ENCODE measurements at places on chromosomes 7 and 10. TPM values are rescaled to one million over a fixed set of nuclear protein-coding genes. Genes with fewer than 3 reads are reported as not detected.

GRCh38 chr10:1425879-1426278, 311.4 kb downstream of the ADARB2 start:
- peaks cover 9% of the 10 kb centered on the region for H3K4me1 ChIP-seq
- DNase-seq, result no peak
- no peak overlapping the region for H3K27ac ChIP-seq
- peaks cover 2% of the 10 kb centered on the region for H3K36me3 ChIP-seq
- no peak overlapping the region for H3K4me3 ChIP-seq

DNA sequence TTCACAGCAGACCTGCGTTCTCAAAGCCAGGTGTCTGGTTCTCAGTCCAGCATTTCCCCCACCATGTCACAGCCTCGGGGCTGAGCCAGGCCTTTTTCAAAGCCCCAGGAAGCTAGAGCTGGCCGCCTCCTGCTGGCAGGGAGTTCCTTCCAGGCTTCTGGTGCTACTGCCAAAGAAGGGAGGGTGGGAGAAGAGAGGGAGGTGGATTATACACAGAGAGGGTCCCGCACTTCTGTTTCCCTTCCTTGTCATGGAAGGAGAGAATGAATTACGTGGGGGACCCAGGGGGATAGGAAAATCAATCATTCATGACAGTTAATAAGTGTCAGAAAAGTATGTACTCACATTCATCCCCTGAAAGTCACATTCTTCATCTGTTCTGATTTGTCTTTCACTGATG, 600 bp upstream of the LGI1 start:
- peaks cover 20% of the 10 kb centered on the region for H3K4me1 ChIP-seq
- DNase-seq, result no peak
- no peak overlapping the region for H3K4me3 ChIP-seq
- H3K36me3 ChIP-seq, result no peaks in the 10 kb centered on the region
- H3K27me3 ChIP-seq, result peaks cover 51% of the 10 kb centered on the region
- H3K27ac ChIP-seq, result no peak overlapping the region

GRCh38 chr10:87842220-87842641, 21.1 kb downstream of the KLLN start:
- H3K27me3 ChIP-seq, result no peaks in the 10 kb centered on the region
- peak overlapping the region; percentile 69 for H3K27ac ChIP-seq
- H3K4me3 ChIP-seq, result no peak overlapping the region
- H3K4me1 ChIP-seq, result peaks cover 9% of the 10 kb centered on the region

DNA sequence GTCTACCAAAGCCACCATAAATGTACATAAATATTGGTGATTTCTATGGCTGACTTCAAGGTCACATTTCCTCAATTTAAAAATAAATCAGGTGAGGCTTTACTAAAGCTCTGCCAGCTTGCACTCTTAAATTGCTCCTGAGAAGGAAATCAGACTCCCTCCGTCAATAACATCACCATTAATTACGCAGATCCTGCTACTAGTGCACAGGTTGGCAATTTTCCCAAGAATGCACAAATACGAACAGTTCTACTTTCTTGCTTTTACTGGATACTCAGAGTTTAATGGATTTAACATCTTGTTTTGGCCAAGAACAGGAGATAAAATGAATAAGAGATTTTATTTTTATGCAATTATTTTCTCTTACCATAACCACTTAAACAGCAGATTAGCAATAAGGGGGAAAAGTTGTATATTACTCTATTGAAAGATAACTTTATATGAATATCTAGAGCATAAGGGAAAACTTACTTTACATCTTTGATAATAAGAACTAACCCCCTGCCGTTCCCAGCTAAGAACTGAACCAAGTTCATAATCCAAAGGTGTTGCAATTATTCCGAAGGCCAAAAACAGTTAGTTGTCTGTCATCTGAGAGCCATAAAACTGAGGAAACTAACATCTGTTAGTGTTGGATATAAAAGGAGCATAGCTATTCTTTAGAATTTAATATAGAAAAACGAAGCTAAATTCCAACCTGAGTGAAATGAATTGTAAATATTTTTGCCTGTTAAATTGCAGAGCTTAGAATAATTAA, 140.5 kb downstream of the TWIST1 start:
- H3K4me1 ChIP-seq, result peaks cover 17% of the 10 kb centered on the region
- no peak for DNase-seq
- H3K4me3 ChIP-seq, result no peak overlapping the region
- no peaks in the 10 kb centered on the region for H3K36me3 ChIP-seq

DNA sequence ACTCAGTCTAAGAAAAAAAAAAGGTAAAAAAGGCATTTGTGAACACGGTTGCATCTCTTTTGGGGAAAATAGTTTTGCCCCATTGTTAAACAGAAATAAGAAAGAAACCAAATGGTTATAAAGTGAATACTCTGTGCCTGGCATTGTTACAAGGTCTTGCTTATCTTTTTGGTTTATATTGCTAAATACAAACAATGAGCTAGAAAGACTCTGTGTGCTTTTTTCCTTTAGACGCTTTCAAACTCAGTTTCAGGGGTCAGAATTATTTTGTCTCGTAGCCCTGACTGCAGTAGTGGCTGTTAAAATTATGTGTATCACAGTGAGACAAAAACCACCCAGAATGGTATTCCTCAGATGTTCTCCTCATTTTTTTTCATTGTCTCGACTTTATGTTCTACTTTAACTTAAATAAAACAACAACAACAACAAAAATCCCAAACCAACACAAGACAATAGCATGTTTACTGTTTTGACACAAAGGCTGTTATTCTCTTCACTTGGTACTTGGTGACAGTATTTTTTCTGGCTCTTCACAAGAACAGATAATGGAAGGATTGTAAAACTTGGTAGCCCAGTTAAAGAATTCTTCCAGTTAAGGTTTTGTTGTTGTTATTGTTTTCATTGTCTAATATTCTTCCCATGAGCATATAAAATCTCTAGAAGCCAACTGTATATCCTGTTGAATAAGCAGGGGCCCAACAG, 190.1 kb downstream of the PLXDC2 start:
- no peak for DNase-seq
- H3K27me3 ChIP-seq, result no peaks in the 10 kb centered on the region
- no peak overlapping the region for H3K27ac ChIP-seq
- no peak overlapping the region for H3K4me3 ChIP-seq
- peaks cover 10% of the 10 kb centered on the region for H3K4me1 ChIP-seq

DNA sequence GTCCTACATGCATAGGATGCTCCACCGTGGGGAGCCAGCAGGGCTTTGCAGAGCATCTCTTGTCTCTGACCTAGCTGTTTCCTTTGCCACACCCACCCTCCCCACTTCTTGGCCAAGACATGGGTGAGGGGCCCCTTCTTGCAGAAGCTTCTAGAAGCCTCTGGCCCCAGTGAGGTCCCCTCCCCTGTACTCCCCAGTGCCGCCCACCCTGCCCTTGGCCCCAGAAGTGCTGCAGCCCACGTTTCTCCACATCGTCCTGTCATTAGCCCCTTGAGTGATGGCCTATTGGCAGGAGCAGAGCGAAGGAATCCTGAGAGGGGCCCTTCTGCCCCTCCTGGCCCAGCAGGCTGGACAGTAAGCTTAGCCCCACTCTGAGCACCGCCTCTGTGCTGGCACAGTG, 43.7 kb downstream of the ALOX5 start:
- peaks cover 12% of the 10 kb centered on the region for H3K27me3 ChIP-seq
- DNase-seq, result no peak
- H3K4me3 ChIP-seq, result peak overlapping the region; percentile 55
- H3K4me1 ChIP-seq, result peaks cover 5% of the 10 kb centered on the region

GRCh38 chr10:127968659-127969058, 61.8 kb downstream of the PTPRE start:
- no peak overlapping the region for H3K4me3 ChIP-seq
- DNase-seq, result no peak
- H3K36me3 ChIP-seq, result no peaks in the 10 kb centered on the region
- H3K4me1 ChIP-seq, result peaks cover 13% of the 10 kb centered on the region
- H3K27ac ChIP-seq, result peak overlapping the region; percentile 18

CHST3 gene
- total RNA-seq, result 12.9 TPM

Measured in progenitor cell of endocrine pancreas (in vitro differentiated cells).